Activated T-helper 9 cell treated with anti-CD3 and anti-CD28 coated beads, Interleukin-2, amount 50 U/mL, for 16 hours (primary cell): ENCODE measurements at places on chromosomes 5 and 9.

DNA sequence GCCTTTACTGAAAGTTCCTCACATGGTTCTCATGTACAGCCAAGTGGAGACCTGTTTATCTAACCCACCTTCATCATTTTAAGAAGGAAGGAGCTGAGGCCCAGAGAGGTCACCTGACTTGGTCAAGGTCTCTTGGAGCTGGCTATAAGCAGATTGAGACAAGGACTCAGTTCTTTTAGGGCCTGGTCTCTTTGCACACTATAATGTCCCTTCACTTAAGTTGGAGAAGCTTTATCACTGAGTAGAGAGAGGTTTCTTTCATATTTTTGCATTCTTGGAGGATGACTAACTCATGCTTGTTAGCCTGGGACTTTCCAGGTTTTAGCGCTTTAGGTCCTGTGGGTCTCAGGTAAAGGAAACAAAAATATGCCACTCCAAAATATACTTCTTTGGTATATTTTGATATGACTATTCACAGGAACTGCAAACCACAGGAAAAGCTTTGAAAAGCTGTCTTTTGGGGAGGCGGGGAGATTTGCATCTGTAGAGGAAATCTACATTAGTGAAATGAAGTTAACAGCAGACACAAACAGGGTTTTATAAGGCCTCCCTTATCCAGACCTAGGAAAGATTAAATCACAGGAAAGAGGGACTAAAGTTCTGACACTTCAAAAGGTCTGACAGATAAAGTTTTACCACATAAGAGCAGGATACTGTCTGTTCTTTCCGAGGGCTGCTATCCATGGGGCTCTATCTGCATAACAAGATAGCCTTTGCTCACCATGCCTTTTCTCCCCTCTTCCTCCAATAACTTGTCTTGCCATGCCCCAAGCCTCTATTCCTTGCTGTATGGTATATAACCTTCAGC lies 95.8 kb upstream of the ANKRD55 start:
- DNase-seq, result no peak

GRCh38 chr9:121674952-121675351 lies 23.5 kb downstream of the DAB2IP start:
- DNase-seq, result no peak

- no peak for DNase-seq
Measured at GRCh38 chr9:12698266-12698665, 5.1 kb downstream of the TYRP1 start.

DNA sequence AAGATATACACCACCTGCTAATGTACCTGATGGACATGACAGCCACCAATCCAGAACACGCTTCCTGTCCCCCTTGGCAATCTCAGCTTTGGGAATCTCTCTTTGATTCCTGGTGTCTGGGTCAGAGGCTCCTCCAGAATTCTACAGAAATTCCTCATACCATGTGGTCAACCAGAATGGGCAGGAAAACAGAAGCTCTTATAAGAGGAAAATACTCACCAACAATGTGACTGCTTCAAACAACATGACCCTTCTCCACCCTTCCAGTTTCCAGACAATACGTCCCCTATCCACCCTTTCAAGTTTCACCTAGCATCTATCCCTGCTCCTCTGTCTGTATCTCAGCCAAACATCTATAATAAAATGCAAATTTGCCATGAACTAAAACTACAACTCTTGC lies 247.2 kb downstream of the DENND1A start:
- DNase-seq, result no peak

DNA sequence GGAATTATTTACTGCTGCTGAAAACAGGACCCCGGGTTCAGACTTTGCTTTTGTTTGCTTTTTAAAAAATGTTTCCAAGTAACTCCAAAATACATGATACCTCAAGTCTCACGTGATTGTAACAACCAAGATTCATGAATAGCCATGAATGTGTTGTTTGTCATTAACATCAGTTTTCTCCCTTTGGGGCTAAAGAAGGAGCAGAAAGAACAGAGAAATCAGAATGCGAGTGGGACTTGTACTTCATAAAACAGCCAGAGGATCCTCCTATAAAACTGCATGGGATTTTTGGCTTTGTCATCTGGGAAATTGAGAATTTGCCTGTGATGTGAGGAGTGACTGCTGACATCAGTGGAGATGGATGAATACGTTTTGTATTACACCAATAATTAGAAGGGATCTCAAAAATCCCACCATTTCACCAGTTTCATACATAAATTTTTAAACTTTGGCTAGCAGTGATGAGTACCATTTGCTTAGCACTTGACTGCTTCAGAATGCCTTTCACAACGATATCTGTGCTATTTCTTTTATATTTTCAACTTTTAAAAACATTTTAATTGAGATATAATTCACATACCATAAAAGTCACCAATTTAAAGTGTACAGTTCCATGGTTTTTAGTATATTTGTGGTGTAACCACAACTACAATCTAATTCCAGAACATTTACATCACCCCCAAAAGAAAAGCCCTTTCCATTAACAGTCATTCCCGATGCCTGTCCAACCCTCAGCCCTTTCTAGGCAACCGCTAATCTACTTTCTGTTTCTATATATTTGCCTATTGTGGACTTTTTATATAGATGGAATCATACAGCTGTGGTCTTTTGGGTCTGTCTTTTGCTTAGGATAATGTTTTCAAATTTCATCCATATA lies 126.9 kb upstream of the ANKRD55 start:
- no peak for DNase-seq

GRCh38 chr5:169534311-169534880 lies 49.2 kb upstream of the SPDL1 start:
- no peak for DNase-seq

DNA sequence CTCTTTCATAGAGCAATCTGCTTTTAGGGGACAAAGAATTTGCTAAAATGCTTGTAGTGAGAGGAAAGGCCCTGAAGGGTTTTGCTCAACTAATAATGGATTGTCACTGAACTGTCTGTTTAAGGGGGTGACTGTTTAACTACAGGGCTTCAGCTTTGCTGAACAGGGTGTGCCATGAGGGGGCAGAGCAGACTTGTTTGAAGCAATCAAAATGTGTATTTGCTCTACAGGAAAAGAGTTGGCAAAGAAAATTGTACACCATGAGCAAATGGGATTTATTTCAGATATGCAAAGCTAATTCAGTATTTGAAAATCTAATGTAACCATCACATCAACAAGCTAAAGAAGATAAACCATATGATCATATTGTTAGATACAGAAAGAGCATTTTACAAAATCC lies 154.3 kb downstream of the GABRG2 start:
- DNase-seq, result no peak
